ENCODE measurements at places on chromosomes 2 and 18. TPM values are rescaled to one million over a fixed set of nuclear protein-coding genes. Genes with fewer than 3 reads are reported as not detected.

DNA sequence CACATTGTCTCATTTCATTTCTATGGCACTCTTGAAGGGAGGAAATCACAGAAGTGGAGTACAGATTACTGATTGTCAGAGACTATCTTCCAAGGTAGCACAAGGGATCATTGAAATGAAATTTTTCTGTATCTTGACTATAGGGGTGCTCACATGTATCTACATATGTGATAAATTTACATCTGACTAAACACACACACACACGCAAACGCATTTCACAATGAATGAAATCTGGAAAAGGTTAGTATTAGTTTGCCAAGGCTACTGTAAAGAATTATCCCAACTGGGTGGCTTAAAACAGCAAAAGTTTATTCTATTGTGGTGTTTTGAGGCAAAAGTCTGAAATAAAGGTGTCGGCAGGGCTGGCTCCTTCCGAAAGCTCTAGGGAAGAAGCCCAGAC lies 144.6 kb downstream of the SH3BP4 start:
- ATAC-seq, result no peak

- no peak for ATAC-seq
Measured at GRCh38 chr2:43774617-43775016, 778 bp downstream of the DYNC2LI1 start.

The RGPD4 gene
- 0.15 TPM for total RNA-seq

DNA sequence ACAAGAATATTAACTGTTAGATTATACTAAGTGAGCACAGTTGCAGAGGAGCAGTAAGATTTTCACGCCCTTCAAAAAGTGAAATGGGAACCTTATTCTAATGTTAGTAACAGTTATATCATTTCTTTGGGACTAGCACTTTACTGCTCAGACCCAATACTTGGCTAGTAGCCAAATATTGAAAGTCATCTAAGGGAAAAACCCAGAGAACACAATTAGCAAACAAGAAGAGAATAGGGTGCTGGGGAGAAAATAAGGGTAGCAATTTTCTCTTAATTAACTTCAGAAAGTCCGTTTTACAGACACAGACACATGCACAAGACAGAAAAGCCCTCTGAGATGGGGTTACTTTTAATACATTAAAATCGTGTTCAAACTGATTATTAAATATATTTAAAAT lies 71.8 kb downstream of the ID2 start:
- ATAC-seq, result peak; percentile 4

The SFTPB gene
- total RNA-seq, result 0.98 TPM

The RPRD1A gene
- total RNA-seq, result 73.2 TPM

DNA sequence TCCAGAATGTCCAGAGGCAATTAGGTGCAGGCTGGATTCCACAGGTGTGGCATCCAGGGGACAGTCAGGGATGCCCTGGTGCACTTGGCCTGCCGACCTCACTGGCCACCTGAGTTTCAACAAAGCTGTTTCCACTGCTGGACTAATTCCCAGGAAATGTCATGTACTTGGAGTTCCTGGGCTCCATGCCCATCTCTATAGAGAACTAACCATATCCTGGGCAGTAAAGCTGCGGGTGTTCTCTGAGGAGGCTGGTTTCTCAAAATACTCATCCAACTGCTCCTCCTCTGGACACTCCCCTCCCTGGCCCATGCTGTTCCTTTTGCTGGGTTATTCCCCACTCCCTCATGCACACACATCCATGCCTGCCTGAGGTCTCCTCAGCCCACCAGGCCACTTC lies 161.9 kb upstream of the SKOR2 start:
- ATAC-seq, result peak; percentile 40

The CYB5A gene
- 38.0 TPM for total RNA-seq

DNA sequence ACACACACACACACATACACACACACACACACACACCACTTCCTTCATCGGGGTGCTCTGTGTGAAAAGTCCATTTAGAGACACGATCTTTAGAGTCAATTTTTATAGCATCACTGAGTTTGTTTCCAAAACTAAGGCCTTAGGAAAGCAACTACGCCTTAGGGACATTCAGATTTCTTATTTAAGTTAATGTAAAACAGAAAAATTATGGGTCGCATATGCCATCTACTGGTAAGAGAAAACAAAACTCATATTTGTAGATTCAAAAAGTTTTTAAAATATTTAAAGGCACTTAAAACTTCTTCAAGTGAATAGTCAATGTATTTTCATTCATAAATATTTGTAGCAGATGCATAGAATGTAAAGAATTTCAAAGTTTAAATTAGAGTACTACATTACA lies 166.2 kb downstream of the ATAD2B start:
- peak; percentile 33 for ATAC-seq

GRCh38 chr2:128489526-128490273 lies 171.0 kb upstream of the HS6ST1 start:
- no peak for ATAC-seq

The HEATR5B gene
- total RNA-seq, result 25.0 TPM

The PARD3B gene
- 5.3 TPM for total RNA-seq

- no peak for ATAC-seq
Measured at GRCh38 chr2:105399207-105399861, 483 bp upstream of the FHL2 start.

DNA sequence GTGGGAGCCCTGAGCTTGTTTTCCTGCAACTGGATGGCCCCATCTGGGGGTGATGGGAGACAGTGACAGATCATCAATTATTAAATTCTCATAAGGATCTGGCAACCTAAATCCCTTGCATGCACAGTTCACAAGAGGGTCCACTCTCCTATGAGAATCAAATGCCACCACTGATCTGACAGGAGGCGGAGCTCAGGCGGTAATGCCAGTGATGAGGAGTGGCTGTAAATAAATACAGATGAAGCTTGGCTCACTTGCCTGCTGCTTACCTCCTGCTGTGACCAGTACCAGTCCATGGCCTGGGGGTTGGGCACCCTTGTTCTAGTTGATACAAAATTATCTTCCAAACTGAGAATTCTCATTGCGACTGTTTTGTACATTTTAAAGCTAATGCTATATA lies 258.6 kb downstream of the CTNNA2 start:
- peak; percentile 76 for ATAC-seq

- no peak for ATAC-seq
Measured at GRCh38 chr2:207164006-207164831, 1.5 kb downstream of the KLF7 start.

DNA sequence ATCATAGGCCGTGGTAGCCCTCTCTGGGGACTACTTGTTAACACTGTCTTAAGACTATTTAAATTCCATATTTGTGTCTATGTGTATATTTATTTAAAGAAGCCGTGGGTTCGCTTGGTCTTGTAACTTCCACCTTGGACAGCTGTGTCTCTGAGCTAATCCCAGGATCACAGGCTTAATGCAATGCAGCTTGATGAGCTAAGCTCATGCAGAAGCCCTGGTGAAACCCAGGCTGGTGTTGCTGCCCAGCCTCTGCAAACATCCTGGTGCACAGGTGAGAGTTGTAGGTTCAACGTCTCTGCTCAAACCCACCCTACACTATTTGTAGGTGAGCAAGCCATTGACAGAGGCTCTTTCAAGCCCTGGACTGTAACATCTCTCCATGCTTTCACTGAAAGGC lies 211.8 kb downstream of the FAM210A start:
- no peak for ATAC-seq

The DAW1 gene
- total RNA-seq, result 0.16 TPM

The VIL1 gene
- total RNA-seq, result 0.63 TPM

DNA sequence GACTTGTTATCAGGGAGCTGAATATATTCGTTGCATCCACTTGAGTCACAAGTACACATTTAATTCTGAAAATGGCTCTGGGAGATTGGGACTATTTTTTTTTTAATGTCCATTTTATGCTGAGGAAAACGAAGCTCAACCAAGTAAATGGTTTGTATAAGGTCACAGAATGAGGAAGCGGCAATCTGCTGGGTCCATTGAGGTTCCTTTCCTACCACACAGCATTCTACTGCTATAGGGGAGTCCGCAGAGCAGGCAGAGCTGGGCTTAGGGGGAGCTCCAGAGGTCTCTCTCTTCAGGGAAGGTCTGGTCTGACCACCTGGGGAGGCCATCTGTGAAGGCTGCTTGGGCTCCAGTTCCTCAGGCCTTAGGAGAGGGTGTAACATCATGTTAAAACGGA lies 77.9 kb downstream of the MCFD2 start:
- ATAC-seq, result no peak

DNA sequence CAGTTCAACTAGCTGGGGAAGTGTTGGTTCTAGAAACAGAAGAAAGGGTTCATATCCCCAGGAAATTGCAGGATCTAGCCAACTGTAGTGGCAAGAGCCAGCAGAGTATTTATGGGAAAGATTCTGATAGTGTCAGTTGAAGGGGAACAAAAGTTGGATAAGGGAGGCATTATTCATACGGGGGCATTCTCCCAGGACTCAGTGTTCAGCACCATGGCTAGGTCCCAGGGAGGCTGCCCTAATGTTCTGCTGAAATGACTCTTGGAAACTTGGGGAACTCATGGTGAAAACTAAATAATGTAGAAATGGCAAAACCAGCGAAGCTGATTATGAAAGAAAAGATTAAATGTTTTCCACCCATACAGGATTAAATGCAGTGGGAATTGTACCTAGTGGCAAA lies 543.7 kb downstream of the TRIB2 start:
- no peak for ATAC-seq

- no peak for ATAC-seq
Measured at GRCh38 chr2:167943897-167944296, 303.5 kb downstream of the STK39 start.

- ATAC-seq, result peak; percentile 88
Measured at GRCh38 chr18:12391487-12392165, 14.6 kb upstream of the AFG3L2 start.

GRCh38 chr2:191851158-191851557 lies 4.3 kb upstream of the CAVIN2 start:
- no peak for ATAC-seq

DNA sequence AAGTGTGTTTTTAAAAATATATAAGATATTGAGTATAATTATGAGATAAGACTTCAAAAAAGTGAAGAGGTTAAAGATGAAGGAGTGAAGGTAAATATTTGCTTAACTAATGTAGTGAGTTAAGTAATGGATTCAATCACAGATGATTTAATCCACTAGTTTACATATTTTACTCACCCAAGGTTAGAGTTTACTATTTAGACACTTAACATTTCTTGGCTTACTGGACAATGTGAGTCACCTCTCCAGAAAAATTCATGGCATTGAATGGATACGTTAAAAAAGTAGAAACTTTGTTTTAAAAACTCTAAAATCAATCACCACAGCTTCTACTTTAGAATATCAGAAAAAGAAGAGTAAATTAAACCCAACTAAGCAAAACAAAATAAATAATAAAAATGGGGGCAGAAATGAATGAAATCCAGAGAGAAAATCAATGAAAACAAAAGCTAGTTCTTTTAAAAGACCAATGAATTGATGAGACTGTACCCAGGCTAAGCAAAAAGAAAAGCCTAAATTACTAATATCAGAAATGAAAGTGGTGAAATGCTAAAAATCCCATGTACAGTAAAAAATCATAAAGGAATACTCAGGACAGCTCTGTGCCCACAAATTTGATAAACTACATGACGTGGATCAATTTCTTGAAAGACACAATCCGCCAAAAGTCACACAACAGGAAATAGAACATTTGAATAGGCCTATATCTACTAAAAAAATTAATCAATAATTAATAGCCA lies 1.9 kb upstream of the HMSD start:
- no peak for ATAC-seq

DNA sequence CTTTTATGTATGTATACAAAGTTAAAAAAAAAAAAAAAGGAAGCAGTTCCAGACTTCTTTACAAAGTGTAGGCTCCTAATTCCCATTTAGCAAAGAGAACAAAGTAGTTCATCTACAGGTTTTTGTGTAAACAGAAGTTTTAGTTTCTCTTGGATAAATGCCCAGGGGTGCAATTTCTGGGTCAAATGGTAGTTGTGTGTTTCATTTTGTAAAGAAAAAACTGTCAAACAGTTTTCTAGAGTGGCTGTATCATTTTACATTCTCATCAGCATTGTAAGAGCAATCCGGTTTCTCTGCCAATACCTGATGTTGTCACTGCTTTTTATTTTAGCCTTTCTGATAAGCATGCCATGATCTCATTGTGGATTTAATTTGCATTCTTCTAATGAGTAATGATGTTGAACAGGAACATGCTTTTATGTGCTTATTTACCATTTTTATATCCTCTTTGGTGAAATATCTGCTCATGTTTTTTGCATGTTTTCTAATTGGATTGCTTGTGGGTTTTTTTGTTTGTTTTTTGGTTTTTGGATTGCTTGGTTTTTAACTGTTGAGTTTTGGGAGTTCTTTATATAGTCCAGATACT lies 16.6 kb upstream of the PSME4 start:
- ATAC-seq, result peak; percentile 91

- no peak for ATAC-seq
Measured at GRCh38 chr2:240925568-240926515, 19.7 kb downstream of the CROCC2 start.

DNA sequence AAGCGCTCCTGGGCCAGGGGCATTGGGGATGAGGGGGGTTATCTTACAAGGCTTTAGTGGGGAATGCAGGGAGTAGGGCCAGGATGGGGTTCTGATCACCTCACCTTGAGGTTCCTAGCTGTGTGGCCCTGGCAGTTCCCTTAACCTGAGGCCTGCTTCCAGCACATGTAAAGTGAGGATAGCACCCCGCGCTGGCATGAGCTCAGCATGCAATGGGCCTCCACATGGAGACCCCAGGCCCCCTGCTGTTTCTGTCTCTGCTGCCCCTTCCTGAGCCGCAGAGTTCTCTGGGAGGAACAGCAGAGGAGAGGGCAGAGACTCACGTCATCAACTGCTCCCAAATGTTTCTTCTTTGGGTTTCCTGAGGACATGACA lies 8.6 kb upstream of the TEX51 start:
- no peak for ATAC-seq

- no peak for ATAC-seq
Measured at GRCh38 chr18:35116784-35117318, 75.6 kb downstream of the MAPRE2 start.

The MGAT4A gene
- 0.87 TPM for total RNA-seq

DNA sequence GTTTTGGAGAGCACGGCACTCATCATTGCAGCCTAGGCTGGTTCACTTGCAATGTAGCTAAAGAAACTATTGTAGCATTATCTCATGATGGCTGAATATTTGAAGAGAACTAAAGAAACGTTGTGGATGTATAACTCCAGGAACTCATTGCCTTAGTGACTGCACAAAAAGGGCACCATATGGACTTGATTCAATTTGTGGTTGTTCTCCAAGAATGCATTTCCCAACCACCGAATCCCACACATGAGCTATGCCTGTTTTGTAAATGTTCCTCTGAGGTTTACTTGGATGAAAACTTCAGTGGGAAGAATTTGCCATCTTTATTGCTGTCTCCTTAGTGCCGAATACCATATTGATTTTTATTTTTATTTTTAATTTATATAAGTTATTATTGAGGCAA lies 43.5 kb downstream of the DOK6 start:
- no peak for ATAC-seq

DNA sequence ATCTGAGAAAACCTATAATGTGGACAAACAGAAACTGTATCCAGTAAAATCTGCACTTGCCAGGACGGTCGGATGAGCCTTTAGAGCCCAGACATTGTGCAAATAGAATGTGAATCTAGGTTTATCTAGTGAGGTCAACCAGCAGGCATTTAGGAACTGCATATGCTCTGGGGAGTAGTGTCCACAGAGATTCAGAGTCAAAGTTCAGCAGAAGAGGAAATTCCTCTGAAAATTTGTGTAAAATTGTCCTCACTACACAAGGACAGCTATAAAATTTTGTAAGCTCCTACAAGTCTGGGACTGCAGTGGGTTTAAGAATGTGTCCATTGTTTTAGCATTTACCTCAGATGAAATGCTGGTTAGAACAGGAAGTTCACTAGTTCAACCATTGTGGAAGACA lies 9.8 kb upstream of the NDUFV2 start:
- no peak for ATAC-seq

All from motor neuron (in vitro differentiated cells).